ENCODE measurements at places on chromosomes 16 and 17.

DNA sequence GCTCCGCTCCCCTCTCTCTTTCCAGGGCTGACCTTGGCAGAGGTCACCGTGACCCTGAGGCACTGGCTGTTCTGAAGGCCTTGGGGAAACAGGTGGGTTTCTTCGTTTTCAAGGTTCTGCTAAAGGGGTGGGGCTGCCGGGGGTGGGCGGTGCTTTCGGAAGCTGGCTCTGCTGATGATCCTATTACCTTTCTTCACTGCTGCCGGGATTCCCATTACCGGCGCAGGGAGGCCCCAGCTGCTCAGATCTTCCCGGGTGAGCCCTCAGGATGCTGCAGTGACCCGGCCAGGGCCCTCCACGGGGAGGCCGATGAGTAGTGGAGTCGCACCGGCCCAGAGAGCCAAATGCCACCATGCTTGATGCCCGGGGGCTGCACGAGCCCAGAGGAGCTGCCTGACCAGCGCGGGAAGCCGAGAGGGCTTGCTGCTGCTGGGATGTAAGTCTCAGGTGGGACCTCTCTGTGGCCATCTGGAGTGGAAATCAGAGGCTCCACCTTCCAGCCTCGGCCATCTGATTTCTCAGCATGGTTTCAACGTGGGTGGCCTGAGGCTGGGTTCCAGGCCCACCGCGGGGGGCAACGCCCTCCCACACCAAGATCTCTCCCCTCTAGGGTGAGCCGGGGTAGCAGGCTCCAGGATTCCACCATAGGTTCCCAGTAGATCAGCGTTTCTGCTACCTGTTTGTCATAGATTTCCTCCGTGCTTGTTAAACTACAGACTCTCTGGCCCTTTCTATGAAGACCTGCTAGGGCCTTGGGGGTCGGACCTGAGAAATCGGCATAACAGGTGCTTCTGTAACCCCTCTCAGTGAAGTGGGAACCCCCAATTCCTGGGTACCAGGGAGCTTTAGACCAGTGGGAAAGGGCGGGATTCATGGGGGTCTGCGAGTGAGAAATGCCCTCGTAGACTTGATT is 21.6 kb upstream of the ADCY7 start:
- DNase-seq = no peak

DNA sequence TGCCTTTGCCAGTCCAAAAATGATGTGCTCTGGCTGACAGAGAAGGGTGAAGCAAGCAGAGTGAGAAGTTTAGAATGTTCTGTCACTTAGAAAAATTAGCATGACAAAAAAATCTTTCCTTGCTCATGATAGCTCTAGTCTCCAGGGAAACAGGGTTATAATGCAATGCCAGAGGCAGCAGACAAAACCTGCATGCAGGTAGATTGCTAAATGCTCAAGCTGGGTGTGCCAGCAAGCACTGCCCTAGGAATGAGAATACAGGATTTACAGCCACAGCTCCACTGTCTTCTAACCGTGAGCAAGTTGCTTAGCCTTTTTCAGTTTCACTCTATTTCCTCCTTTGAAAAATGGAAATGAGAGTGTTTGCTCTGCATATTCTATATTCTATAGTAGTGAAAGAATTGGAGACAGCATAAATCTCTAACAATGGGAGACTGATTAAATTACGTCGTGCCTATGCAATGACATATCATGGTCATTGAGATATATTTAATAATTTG is 516.6 kb upstream of the C16orf82 start:
- no peak for DNase-seq

GRCh38 chr16:80171746-80172145 is 369.0 kb upstream of the DYNLRB2 start:
- no peak for DNase-seq

DNA sequence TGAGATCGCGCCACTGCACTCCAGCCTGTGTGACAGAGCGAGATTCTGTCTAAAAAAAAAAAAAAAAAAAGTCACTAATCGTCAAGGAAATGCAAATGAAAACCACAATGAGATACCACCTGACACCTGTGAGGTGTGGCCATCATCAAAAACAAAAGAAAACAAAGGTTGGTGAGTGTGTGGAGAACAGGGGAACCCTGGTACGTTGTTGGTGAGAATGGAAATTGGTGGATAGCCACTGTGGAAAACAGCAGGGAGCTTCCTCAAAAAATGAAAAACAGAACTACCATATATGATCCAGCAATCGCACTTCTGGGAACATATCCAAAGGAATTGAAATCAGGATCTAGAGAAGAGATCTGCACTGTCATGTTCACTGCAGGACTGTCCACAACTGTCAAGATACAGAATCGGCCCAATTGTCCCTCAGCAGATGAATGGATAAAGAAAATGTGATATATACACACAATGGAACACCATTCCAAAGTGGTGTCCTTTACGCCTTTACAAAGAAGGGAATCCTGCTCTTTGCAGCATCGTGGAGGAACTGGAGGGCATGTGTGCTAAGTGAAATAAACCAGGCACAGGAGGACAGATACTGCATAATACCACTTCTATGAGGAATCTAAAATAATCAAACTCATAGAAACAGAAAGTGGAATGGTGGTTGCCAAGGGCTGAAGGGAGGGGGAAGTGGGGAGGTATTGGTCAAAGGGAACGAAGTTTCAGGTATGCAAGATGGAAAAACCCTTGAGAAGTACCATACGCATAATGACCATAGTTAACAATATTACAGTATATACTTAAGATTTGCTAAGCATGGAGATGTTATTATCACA is 63.5 kb upstream of the PLCG2 start:
- DNase-seq = peak; percentile 14

- no peak for DNase-seq
These were observed 2.0 kb downstream of the FASN start for GRCh38 chr17:82095777-82096708.

GRCh38 chr16:57757326-57757786 is 21.8 kb downstream of the KATNB1 start:
- peak; percentile 79 for DNase-seq

DNA sequence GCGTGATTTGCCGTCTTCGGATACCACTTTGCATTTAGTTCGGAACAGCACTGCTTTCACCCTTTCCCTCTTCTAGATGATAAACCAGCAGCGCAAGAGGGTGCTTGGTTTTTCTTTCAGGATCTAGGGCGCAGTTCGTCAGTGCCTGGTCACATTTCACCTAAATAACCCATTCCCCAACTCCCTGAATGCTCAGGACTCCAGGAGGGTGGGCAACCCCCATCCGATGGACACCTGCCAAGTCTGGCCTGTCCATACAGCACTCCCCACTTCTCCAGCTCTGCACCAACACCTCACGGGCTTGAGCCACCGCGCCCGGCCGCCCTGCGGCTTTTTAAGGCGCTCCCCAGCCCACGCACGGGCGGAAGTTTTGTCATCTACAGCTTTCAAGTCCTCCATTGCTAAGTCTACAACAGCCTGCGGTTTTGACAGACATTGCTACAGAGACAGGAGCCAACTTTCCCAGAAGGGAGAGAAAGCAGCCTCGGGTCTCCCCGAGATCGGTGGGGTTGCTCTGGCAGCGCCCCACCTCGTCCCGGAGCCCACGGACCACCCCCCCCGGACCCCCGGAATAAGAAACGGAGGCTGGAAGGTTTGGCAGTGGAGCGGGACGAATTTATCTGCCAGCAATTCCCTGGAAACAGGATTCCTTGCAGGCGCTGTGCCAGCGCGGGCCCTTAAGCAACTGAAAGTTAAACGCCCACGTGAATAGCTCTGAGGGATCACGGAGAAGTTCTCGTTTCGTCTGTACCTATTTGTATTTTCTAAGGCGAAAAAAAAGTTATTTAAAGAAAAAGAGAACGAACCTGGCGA is 38.6 kb upstream of the SLFN13 start:
- DNase-seq = peak; percentile 84

- no peak for DNase-seq
These were observed 6.9 kb downstream of the PHAF1 start for GRCh38 chr16:67116388-67117311.

Measured in CD8-positive, alpha-beta T cell (primary cell).